Midbrain (tissue), 1 donor: ENCODE measurements at places on chromosomes 1 and 21.
A peak's percentile ranks its signal among the peaks of the same experiment; 100 is the strongest.

DNA sequence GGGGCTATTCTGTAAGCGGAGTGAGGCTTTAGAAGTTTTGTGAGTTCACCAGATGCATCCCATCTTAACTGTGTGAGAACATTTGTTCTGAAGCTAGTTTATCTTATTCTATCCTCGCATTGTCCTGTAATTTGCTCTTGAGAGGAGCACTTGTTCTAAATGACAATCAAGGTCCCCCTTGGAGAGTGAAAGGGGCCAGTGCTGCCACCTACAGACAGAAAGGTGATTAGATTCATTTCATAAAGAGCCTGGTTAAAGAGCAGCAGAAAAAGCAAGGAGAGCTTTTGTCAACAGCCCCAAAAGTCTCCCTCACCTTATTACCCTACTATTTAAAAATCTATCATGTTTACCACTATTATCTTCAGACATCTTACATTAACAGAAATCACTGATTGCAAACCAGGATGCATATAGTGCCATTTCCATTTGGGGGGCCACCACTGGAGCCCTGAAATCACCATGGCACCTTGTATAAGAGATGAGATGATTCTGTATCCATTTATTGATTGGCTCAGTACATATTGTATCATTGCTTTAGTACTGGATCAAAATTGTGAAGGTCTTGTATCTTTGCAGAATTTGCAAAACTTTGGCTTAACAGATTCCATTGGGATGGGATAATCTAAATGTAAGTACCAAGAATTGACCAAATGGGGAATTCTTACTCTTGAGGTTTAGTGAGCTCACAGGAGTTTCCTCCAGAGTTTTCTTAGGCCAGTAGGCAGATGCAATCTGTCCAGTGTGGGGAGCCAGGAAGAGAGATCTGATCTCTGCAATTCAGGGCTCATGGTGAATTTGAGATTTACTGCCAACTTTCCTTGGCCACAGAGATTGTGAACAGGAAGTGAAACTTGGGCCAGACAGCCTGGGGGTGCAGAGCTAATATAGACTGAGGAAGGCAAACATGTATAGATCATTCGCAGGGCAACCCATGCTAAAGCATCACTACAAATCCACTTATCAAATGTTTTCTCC, 64.3 kb upstream of the TRABD2B start:
- DNase-seq, result peak; percentile 84

DNA sequence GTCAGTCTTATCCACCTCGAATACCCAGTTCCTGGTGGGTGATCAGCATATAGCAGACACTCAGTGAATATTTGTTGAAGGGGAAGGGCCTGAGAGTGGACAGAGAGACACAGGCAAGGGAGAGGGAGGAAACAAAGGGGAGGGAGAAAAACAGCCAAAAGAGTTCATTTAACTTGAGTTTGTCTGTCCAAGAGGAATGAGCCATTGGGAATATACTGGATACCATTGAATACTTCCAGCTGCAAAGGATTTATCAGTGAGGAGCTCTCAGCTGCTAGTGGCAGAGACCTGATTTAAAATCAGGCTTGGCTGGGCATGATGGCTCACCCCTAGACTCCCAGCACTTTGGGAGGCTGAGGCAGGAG, 11.5 kb upstream of the BGLAP start:
- DNase-seq, result no peak

DNA sequence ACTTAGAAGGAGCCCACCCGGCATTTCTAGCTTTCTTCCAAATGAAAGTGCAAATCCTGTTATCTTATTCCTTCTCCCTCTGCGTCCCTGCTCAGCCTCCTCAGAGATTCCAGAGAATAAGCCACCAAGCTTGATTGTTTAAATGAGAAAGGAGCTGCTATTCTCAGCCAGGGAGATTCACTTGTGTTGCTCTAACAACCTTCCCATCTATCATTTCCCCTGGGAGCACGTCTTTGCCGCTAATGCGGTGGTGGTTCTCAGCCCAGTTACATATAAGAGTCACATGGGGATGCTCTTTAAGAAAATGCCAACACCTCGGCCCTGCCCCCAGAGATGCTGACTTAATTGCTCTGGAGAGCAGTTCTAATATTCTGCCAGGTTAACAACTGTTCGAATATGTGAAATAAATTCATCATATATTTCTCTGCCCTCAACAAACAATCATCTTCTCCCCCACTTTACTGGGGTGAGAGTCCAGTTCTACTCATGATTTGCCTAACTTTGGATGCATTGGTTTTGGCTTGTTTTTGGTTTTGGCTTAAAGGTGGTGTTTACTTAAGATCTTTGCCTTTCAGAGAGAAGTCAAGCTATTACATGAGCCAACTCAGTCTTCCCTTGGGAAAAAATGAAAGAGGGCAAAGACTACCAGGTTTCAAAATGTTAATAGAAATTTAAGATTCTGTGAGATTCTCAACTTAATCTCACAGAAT, 213.9 kb downstream of the SEC16B start:
- no peak for DNase-seq

DNA sequence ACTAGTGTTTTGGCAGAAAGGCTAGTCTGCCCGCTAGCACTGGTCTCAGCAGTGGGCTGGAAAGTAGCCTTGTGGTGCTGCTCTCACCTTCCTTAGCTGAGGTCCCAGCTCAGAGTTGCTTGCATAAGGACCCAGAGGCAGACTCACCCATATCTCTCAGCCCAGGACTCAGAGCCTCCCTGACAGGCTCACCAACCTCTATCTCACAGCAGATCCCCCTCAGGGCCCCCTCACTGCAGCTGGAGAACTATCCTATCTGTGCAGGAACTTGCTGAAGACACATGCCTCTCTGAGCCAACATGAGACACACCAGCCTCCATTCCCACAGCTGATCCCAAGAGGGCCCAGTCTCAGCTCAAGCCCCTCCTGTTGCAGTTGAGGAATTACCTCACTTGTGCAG, 82.6 kb downstream of the IARS2 start:
- no peak for DNase-seq

- DNase-seq, result no peak
These were observed 151.5 kb upstream of the RNPC3 start for GRCh38 chr1:103373991-103374390.

- DNase-seq, result no peak
These were observed 42.9 kb upstream of the CITED4 start for GRCh38 chr1:40905061-40905460.

DNA sequence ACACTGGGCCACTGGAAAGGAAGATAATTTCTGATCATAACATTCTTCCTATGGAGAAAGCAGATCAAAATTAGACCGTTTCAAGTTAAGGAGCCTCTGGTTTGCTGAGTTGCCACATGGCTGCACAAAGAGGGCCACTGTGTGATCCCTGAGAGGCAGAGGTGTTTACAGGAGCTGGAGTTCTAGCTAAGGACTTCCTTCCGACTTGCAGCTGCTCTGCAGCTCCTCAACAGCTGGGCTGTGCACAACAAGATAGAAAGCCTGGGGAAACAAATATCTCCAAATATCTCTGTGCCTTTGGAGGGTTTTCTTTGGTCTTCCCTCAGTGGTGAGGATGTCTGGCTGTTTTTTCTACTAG, 26.8 kb downstream of the GADD45A start:
- DNase-seq, result no peak

DNA sequence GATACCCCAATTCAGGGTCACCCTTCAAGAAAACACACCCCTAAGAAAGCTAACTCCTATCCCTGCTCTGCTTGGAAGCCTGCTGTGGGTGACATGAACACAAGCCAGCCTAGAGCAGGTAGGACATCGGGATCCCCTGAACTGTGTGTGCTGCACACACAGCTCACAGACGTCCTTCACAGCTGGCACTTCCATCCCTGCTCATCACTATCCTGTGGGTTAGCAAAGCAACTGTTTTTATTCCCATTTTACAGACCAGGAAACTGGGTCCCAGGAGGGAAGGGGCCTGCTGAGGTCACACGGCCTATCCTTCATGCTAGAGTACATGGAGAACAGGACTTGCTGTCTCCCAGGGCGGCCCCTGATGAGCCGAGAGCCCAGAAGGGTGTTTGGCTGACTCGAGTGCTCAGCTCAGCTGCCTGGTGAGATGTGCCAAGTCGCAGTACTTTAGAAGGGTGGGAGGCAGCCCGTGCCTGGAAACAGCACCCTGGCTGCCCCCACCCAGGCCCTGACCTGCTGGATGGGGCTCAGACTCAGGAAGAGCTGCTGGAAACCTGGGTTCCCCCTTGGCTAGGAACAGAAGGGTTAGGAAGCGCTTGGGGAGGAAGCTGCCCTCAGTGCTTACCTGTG, 28.3 kb upstream of the BTG2 start:
- DNase-seq, result peak; percentile 14

DNA sequence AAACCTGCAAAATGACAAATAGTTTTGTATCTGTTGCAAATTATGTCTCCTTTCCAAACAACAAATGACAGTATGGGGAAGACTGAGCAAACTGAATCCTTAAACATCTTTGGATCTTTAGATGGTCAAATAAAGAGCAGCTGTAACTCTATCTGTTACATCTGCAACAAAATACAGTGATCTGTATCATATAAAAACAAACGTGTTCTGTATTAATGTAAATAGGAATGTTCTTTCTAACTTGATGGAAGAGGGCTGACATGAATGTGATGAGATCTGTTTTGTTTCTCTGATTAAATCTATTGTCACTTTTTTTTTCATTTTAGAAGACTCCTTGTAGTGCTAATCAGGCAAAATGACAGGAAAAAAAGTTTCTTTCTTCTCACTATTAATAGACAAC, 159.5 kb downstream of the GPATCH2 start:
- no peak for DNase-seq

DNA sequence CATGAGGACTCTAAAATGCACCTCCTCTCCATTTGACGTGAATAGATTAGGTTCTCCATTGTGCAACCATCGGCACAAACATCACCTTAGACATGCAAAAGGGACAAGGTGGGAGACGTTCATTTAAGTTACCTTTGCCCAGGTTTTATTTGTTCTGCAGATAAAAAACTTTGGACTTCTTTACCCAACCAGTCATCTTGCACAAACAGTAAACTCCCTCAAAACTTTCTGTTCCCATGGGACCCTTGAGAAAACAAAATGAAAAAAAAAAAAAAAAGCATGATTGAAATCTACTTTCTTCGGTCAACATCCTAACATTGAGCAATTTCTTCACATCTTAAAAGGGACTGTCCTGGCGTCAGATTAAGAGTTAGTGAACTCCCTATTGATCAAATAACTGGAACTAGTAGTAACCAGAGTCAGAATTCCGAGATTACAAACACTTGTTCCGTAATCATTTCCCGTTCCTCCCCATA, 31.4 kb upstream of the PROX1 start:
- no peak for DNase-seq

- DNase-seq, result no peak
These were observed 19.0 kb downstream of the KIAA0040 start for GRCh38 chr1:175173531-175173930.

- no peak for DNase-seq
These were observed 27.6 kb downstream of the CTNNBIP1 start for GRCh38 chr1:9882296-9882944.

GRCh38 chr1:202085682-202086373, 36.9 kb upstream of the GPR37L1 start:
- DNase-seq, result peak; percentile 77

GRCh38 chr1:230414102-230414501, 12.0 kb downstream of the PGBD5 start:
- no peak for DNase-seq

DNA sequence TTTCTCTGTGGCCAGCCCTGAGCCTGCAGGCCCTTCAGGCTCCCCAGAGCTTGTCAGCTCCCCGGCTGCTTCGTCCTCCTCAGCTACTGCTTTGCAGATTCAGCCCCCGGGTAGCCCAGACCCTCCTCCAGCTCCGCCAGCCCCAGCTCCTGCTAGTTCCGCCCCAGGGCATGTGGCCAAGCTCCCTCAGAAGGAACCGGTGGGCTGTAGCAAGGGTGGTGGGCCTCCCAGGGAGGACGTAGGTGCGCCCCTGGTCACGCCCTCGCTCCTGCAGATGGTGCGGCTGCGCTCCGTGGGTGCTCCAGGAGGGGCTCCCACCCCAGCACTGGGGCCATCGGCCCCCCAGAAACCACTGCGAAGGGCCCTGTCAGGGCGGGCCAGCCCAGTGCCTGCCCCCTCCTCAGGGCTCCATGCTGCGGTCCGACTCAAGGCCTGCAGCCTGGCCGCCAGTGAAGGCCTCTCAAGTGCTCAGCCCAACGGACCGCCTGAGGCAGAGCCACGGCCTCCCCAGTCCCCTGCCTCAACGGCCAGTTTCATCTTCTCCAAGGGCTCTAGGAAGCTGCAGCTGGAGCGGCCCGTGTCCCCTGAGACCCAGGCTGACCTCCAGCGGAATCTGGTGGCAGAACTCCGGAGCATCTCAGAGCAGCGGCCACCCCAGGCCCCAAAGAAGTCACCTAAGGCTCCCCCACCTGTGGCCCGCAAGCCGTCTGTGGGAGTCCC, 45.4 kb downstream of the YARS1 start:
- no peak for DNase-seq

- DNase-seq, result no peak
These were observed 642.7 kb upstream of the CXADR start for GRCh38 chr21:16870103-16870502.

GRCh38 chr21:45850181-45850580, 131.4 kb upstream of the COL6A1 start:
- DNase-seq, result no peak

- no peak for DNase-seq
These were observed 640.7 kb upstream of the PTBP2 start for GRCh38 chr1:96080925-96081324.

DNA sequence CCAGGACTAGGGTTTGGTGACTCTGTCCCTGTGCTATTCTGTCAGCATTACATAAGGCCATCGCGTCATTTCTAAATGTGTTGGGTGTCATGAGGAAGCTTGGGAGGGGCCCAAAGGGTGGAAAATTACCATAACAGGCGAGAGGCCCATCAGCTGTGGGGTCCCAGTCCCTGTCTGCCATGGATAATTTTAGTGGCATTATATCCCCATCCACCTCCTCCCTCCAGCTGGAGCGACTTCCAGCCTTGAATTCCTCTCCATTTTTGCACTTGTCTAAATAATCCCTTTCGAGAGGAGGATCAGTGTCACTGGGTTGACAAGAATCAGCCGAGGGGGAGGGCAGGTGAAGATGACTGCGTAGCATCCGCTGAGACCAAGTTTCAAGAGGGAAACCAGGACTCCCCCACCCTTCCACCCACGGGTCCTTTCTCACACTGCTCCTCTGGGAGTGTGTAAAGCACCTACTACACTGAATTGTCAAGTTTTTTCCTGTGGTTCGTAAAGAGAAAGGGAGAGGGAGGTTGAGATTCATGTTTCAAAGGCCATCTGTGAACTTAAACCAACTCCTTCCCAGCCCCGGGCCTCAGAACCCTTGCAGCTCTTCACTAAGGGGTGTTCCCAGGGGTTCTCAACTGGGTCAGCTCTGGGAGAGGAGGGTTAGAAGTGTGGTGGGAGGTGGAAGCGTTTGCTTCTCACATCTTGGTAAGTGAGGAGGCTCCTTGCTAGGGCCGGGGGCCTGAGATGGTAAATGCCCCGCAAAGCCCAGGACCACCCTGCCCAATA, 29.2 kb downstream of the VASH2 start:
- no peak for DNase-seq

- DNase-seq, result no peak
These were observed 452.1 kb downstream of the TTLL7 start for GRCh38 chr1:83546874-83547273.

DNA sequence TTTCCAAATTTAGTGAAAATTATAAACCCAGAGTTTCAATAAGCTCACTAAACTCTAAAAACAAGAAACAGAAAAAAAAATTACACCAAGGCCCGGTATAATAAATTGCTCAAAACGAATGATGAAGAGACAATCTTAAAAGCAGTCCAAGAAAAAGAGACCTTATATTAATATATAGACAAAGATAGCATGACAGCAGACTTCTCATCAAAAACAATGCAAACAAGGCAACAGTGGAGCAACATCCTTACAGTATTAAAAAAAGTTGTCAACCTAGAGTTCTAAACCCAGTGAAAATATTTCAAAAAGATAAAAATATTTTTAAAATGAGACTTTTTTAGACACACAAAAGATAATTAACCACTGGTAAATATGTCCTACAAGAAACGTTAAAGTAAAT, 46.7 kb downstream of the KIFAP3 start:
- DNase-seq, result no peak
